ENCODE measurements at places on chromosomes 6 and 20.
A peak's percentile ranks its signal among the peaks of the same experiment; 100 is the strongest.

DNA sequence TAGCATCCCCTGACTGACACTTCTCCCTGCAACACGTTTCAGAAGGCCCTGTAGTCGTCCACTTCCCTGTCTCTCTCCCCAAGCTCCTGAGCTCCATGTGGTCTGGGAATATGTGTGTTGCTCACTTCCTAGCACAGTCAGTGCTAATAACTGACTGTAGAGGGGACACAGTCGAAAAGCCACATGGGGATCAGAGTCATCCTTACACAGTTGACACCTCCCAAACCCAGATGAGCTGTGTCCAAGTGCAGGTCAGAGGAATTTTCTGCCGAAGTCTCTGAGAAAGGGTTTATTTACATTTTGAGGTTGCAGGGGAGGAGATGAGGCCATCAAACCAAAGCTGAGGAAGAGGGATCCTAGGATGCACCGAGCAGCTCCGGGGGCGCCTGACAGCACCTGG lies 3.5 kb upstream of the ADAM33 start:
- DNase-seq = no peak

DNA sequence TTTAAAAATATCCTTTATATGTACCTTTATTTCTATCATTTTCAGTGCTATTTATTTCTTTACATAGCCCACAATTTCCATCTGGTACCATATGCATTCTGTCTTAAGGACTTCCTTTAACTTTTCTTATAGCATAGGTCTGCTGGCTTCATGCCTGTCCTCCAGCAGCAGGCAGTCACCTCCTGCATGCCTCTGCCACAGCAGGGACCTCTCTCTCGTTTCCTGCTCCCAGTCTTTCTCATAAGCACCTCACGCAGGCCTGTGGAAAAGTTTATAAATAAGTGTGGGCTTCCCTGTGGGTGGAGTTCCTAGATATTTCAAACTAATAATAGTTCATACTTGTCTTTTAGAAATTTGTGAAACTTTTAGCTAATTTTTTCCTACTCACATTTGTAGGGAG lies 133.9 kb downstream of the KCNQ5 start:
- no peak for DNase-seq

DNA sequence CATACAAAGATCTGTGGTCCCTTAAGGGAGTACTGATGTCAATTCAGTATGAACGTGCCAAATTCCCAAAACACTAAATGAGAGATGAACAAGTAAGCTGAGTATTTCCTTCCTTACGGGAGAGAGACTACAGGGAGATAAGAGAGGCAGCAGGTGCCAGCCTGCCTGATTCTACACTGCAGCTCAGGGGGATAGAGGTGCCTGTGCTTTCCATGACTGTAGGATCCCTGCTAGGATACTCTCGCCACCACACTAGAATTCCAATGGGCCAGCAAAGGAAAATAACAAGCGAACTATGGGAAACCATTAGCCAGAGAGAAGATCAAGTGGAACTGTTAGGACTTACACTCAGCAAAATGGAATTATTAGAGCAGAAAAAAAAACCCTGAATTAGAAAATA lies 198.5 kb upstream of the BTBD3 start:
- no peak for DNase-seq

GRCh38 chr6:21147995-21148394 lies 445.6 kb upstream of the SOX4 start:
- no peak for DNase-seq

DNA sequence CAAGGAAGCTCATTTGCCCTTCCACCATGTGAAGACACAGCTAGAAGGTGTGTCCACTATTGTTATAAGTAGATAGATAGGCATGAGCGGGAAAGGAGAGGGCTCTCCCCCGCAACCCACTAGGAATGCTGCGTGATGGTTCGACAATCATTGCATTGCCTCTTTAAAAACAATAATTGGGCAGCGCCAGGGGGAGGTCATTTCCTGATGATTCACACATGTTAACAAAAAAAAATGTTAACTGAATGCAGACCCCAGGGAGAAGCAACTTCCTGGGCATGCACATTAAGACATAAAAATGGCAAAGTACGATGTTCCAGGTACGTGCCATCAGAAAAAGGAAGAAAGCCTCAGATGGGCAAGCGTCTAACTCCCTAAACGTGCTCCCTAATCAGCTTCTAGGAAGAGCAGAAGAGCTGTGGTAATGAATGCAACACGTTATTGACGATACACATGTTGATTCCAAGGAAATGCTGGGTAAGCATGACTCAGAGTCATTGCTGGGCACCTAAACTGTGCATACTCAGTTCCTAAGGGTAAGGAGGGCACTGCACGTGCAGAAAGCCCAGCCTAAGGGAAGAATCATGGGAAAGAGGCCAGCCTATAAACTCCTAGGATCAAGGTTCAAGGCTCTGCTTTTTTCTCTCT lies 113.7 kb downstream of the FAM217A start:
- DNase-seq = no peak

GRCh38 chr20:25128649-25129048 lies 46.7 kb upstream of the VSX1 start:
- no peak for DNase-seq

- DNase-seq = no peak
These were observed 20.4 kb downstream of the PTPRK start for GRCh38 chr6:128500014-128500413.

- no peak for DNase-seq
These were observed 2.6 kb upstream of the ADGB start for GRCh38 chr6:146595972-146596731.

DNA sequence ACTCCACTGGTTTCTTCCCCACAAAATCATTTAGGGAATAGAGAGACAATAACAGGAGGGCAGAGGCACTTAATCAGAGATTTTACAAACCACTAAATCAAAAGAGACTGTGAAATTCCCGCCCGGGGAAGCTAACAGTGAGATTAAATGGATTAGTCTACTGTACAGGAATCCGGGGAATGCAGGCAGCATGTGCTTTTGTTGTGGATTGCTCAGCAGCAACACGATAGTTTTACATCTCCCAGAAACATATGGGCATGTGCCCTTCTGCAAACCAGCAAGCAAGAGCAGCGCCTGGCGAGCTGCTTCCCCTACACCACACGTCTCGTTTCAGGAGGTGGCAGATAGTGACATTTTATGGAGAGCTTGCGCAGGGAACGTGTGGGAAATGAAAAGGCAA lies 382.3 kb downstream of the CD83 start:
- peak; percentile 88 for DNase-seq

DNA sequence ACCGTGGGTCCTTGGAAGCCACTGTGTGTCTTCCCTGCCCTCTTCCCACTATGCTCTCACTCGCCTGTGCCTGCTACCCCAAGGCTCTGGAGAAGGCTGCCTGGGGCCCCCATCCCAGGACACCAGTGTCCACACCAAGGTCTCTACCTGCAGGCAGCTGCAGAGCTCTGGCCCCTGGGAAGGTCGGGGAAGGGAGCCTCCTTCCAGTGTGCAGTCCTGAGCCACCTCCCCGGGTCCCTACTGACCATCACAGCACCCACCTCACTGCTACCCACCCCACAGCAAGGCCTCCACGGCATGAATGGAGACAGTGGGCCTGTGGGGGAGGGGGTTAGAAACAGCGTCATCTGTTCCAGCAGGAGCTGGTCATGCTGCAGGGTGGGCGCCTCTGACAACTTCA lies 35.6 kb downstream of the RBM38 start:
- DNase-seq = no peak

DNA sequence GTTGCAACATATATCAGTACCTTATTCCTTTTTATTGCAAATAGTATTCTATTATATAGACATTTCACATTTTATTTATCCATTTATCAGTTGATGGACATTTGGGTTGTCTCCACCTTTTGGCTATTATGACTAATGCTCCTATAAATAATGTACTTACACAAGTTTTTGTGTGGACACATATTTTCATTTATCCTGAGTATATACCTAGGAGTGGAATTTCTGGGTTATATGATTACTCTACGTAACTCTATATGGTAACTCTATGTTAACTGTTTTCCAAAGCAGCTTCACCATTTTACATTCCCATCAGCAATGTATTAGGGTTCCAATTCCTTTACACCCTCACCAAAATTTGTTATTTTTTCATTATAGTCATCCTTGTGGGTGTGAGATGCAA lies 405.0 kb downstream of the ESR1 start:
- no peak for DNase-seq

- DNase-seq = no peak
These were observed 318.0 kb downstream of the HTR1B start for GRCh38 chr6:77145244-77145643.

DNA sequence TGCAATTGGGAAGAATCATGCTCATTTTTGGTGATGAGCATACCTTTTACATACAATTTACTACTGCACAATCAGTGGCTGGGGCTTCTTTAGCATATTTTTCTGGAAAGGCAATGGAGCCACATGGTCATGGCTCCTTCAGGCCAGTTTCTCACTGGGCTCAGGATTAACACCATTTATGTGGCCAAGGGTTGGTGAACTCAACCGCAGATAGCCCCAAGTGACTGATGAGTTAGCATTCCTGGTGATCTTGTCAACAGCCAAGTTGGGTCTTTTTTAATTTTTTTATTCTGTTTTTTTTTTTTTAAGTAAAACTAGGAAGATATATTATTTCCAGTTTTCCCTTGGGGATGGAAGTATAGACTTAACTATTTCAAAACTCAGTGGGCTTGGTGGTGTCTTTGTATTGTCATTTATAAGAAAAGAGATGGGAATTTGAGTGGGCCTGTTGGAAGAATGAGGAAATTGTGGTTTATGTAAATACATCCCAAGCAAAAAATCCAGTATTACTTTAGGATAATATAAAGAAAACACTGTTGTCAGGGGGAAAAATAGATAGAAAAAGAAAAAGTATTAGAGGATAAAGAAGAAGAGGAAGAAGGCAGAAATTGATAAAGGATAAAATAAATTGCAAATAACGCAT lies 397.4 kb downstream of the MAFB start:
- DNase-seq = no peak
